Stimulated activated CD8-positive, alpha-beta memory T cell treated with anti-CD3 and anti-CD28 coated beads, Interleukin-4, amount 100 ng/mL, for 1 hour (primary cell): ENCODE measurements at places on chromosomes 12 and 14.

DNA sequence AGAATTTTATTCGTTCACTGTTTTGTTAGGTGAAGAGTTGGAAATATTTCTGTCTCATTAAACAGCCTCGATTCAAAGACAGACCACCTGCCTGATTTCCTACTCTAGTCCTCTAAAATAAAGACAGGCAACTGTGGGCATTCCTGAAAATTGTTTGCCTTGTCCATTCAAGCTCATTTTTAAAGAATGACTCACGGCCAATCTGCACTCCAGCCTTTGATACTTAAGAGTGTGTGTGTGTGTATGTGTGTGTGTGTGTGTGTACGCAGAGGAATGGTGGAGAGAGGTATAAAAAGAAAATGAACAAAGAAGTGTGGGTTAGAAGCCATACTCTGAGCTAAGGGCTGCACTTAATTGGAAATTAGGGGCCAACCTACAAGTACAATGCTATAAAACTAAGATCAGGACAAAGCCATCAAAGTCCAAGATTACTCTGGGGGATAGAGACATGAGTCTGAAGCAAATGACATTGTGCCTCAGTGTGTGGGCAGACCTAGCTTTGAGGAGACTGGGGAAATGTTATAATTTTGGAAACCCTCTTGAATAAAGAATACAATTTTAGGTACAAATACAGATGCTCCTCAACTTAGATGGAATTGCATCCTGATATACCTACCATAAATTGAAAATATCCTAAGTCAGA lies 45.6 kb upstream of the SOCS2 start:
- no peak for DNase-seq

- no peak for DNase-seq
These were observed 77.0 kb downstream of the KITLG start for GRCh38 chr12:88503281-88503703.

DNA sequence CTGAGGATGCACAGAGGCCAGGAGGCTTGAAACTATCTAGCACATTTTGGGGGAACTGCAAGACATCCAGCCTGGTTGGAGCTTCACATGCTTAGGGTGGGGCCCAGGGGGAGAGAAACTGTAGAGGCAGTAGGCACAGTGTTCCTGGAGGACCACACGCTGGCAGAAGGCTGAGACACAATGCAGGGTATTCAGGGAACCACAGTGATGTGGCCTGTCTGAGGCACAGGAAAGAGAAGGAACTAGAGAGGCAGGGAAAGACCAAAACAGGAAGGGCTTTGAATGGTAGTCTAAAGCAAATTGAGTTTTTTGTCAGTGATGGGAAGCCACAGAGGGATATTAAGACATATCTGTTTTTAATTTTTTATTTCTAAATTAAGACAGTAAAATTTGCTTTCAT lies 100.2 kb upstream of the PRICKLE1 start:
- no peak for DNase-seq

- no peak for DNase-seq
These were observed 38.5 kb downstream of the CCDC92 start for GRCh38 chr12:123934016-123934620.

DNA sequence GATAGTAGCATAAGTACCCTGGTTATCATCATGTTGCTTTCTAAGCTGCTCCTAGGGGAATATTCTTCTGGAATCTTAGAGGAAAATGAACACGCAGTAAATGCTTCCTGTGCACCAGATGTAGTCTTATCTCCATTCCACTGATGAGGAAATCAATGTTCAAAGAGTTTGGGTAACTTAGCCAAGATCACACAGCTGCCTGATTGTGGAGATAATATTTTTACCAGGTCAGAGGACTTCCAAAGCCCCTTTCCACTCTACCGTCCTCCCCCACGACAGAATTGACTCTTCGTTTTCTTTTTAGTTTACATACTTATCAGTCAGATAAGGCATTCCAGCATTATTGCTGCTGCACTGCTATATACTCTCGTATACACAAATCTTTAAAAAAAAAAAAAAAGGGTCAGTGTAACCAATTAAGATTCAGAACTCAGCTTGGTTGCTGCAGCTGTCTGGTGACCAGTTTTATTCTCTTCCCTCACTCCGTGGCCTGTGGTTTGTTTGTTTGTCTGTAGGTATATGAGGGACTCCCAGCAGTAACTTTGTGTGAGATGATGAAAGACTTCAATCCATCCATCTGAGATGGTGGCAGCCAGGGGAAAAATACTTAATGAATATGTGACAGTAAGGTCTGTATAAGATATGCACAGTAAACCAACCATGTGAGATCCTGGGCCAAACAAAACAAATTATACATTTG lies 110.5 kb downstream of the TGFB3 start:
- no peak for DNase-seq

GRCh38 chr14:29320286-29320685 lies 553.7 kb downstream of the FOXG1 start:
- DNase-seq: no peak

DNA sequence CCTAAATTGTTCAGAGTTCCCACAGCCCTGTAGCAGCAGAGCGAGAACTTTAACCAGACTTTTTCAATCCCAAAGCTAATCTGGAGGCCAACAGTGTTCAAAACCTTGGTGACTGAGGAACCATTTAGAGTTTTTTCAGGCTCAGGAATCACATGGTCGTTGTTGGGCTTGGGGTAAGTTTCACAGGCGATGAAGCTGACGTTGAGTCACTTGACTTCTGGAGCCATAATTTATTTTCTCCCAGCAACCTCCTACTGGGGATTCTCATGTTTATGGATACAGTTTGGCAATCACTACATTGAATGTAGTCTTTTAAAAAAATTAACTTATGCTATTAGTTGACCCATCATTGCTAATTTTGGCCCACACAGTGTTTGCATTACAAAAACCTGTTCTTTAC lies 34.5 kb downstream of the SSPN start:
- DNase-seq: no peak

GRCh38 chr14:34642595-34642994 lies 12.6 kb upstream of the SNX6 start:
- no peak for DNase-seq

DNA sequence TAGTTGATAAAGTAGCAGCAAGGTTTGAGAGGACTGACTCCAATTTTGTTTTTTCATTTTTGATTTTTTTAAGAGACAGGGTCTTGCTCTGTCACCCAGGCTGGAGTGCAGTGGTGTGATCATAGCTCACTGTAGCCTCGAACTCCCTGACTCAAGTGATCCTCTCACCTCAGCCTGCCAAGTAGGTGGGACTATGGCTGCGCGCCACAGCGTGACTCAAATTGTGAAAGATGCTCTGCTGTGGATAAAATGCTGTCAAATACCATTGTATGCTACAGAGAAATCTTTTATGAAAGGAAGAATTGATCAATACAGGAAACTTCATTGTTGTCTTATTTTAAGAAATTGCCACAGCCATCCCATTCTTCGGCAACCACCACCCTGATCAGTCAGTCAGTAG lies 48.3 kb downstream of the SCN8A start:
- DNase-seq: no peak

DNA sequence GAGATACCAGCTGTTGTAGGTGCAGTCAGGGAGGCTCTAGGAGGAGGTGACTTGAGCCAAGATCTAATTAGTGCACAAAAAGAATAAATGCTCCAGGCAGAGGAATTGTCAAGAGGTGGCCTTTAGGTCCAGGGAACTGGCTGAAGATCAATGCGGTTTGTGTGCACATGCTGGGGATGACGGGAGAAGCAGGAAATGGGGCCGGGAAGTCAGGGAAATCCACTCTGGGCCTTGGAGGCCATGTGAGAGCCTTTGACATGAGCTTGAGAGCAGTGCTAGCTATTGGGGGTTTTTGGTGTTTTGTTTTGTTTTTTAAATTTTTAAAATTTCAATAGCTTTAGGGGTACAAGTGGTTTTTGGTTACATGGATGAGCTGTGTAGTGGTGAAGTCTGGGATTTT lies 67.4 kb downstream of the MVK start:
- no peak for DNase-seq

GRCh38 chr14:105476097-105476830 lies 1.6 kb downstream of the CRIP2 start:
- no peak for DNase-seq

DNA sequence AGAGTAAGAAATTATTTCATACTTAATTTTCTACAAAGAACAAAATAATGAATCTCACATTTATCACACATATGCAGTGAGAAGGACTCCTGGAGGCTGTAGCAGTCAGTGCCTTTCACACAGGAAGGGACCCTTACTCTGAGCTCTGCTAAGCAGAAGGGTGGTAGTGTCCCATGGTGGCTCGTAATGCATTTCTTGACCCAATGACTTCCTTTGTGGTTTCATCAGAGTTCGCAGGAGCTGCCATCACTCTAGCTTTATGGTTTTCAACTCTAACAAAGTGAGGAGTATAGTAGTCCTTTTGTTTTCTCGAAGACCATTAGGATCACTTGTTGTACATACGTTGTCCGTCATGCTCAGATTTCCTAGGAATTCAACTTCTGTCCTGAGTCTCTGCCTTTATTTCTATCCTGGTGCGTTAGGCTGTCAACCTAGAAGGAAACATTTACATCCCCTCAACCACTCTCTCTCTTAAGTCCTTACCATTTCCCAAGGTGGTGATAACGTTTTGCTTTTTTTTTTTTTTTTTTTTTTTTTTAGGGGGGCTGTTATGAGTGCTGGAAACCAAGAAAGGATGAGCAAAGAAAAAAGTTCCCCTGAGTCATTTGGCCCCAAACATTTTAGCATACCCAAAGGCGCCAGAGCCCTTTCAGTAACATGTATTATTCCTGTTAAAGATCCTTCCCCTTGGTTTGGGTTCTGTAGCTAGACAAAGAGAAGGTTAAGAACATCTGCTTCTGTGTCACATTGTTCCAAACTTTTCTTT lies 37.2 kb downstream of the GABARAPL1 start:
- no peak for DNase-seq

DNA sequence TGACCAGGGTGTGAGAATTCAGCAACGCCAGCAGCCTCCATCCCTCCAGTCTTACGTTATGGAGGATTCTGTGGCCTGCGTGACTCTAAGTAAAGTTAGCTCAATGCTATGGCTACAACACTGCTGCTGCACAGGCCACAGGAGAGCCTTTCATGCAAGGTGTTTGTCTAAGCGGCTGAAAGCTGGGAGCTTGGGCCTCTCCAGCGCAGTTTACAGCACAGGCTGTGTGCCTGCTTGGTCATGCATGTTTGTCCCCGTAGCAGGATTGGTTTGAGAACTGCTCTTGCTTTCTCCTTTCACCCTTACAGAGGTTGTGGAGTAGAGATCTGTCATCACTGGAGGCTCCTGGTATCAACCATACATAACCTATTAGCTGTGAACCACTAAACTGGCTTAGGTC lies 113.1 kb upstream of the TMCC3 start:
- no peak for DNase-seq

GRCh38 chr12:49233842-49234526 lies 30.9 kb upstream of the TUBA1C start:
- no peak for DNase-seq

- no peak for DNase-seq
These were observed 147.1 kb downstream of the MED13L start for GRCh38 chr12:116130431-116130830.

DNA sequence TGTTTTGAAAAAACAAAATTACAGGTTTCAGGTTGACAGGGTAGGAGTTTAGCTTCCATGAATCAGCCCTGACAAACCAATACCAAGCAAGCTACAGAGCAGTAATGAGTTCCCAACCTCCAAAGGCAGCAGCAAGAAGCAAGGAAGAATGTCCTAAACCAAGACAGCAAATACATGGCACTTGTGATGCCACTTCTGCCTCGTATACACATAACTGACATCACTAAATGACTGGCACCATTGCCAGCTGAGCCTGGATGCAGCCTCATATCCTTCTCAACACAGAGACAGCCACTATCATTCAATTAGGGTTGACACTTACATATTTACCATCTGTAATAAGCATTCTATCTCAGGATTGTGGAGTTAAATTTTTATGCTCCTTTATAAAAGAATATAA lies 35.0 kb upstream of the MDM1 start:
- DNase-seq: no peak

GRCh38 chr12:25269701-25270100 lies 19.0 kb upstream of the KRAS start:
- DNase-seq: no peak

GRCh38 chr12:125954362-125954761 lies 889.1 kb downstream of the AACS start:
- no peak for DNase-seq

DNA sequence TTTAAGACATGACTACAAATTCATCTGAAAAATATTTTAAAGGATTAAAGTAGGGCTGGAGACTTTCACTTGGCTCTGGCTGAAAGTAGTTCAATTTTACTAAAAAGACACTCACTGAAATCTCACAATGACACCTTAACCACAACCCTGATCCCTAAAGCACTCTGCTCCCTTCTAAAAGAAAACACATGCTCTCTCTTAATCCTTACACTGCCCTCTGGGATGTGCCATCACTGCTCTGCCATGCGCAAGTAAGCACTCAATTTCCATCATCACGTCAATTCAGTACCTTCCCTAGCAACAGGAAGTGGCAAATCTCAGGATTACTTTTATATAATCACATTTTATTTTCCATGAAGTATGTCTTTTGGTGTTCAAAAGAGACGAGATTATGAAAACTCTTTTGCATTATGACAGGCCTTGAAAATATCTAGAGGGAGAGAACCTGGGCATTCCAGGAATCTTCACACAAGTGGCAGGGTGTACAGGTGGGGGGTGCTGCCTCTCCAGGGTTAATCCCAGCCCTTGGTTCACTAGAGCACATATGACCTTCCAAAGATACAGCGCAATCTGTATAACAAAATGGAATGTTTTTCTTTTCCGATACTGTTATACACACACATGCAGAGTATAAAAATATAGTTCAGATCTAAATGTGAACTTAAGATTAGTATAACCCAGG lies 7.3 kb downstream of the ATG14 start:
- no peak for DNase-seq

DNA sequence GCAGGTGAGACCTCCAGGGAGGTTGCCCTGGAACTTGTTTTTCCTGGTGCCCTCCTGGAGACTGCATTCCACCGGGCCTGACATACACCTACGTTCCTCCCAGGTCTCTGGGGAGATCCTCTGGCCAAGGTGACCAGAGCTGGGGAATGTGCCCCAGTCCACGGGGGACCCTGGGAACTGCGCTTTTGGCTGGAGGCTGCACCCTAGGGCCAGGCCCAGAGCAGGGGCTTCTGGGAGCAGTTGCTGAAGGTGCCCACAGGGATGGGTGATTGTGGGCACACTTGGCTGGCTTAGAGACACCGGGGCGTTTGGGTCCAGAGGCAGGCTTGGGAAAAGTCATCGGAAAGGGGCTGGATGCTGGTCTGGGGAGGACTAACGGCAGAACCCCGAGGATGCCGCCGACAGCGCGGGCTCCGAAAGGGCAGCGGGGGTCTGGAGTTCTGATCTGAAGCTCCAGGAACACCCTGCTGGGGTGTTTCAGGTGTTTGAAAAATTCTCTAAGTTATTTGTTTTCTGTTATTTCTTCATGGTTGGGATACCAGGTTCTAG lies 36.5 kb upstream of the TDRD9 start:
- DNase-seq: no peak

DNA sequence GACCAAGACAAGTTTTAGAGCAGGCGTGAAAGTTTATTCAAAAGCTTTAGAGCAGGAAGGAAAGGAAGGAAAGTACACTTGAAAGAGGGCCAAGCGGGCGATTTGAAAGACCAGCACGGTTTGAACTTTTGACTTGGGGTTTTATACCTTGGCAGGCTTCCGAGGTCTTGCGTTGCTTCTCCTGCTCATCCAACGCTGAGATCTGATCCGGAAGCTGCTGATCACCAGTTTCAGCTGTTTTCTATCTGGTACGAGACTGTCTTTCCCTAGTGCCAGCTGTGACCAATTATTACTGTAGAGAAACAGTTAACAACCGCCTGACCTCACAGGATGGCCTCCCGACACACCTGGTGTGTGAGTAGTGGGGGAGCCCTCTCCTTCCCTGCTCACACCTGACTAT lies 20.6 kb upstream of the SNRPF start:
- no peak for DNase-seq
